ENCODE measurements at places on chromosomes 5 and 9. TPM values are rescaled to one million over a fixed set of nuclear protein-coding genes. Genes with fewer than 3 reads are reported as not detected.

The SEC61B gene
- total RNA-seq, result 121 TPM

The DOCK8 gene
- total RNA-seq, result 199 TPM

The STKLD1 gene
- total RNA-seq, result 0.88 TPM

The MARCOL gene
- not detected for total RNA-seq

The SEMA4D gene
- total RNA-seq, result 182 TPM

The OMD gene
- total RNA-seq, result not detected

The OR1J2 gene
- total RNA-seq, result not detected

DNA sequence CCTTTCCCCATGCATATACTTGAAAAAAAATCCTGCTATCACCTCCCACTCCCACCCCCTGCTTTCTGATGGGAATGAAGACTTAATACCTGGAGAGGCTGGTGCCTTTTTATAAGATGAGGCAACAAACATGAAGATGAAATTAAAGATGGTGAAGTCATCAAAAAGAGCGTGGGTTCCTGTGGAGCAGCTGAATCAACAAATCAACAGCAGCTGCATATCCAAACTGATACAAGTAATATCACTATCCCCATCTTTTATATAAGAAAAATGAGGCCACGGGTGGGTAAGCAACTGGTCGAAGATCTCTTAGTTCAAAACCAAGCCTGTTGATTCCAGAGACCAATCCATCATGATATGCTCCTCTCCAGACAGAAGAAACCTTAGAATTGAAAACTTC lies 268.5 kb downstream of the ENC1 start:
- no peak overlapping the region for H3K4me3 ChIP-seq
- no peaks in the 10 kb centered on the region for H3K4me1 ChIP-seq
- no peak for DNase-seq

GRCh38 chr9:77765781-77766259 lies 117.7 kb upstream of the GNA14 start:
- H3K36me3 ChIP-seq, result peaks cover 1% of the 10 kb centered on the region
- no peak for DNase-seq
- H3K27me3 ChIP-seq, result no peaks in the 10 kb centered on the region
- H3K27ac ChIP-seq, result no peak overlapping the region
- no peak overlapping the region for H3K4me3 ChIP-seq

DNA sequence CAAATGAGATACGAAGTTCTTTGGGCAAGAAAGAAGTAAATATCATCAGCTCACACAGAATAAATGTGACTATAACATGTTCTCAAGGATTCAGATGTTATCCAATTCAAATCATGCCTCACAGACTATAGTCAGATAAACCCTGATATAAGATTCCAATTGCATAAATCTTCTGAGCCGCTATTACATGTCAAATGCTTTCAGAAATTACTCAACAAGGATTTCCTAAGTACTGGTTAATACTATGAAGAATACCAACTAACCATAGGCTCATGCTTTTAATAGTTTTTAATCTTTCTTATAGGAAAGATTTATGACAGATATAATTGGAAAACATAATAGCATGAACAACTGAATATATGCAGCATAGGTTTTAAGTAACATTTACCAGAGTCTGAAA lies 73.6 kb downstream of the BAAT start:
- H3K4me1 ChIP-seq, result no peaks in the 10 kb centered on the region
- DNase-seq, result no peak
- H3K36me3 ChIP-seq, result no peaks in the 10 kb centered on the region
- peaks cover 13% of the 10 kb centered on the region for H3K27me3 ChIP-seq
- H3K27ac ChIP-seq, result no peak overlapping the region

GRCh38 chr9:114588210-114588609 lies 641 bp downstream of the ATP6V1G1 start:
- H3K36me3 ChIP-seq, result peaks cover 13% of the 10 kb centered on the region
- H3K27me3 ChIP-seq, result no peaks in the 10 kb centered on the region
- H3K4me3 ChIP-seq, result peak overlapping the region; percentile 91
- DNase-seq, result no peak
- peak overlapping the region; percentile 100 for H3K27ac ChIP-seq

DNA sequence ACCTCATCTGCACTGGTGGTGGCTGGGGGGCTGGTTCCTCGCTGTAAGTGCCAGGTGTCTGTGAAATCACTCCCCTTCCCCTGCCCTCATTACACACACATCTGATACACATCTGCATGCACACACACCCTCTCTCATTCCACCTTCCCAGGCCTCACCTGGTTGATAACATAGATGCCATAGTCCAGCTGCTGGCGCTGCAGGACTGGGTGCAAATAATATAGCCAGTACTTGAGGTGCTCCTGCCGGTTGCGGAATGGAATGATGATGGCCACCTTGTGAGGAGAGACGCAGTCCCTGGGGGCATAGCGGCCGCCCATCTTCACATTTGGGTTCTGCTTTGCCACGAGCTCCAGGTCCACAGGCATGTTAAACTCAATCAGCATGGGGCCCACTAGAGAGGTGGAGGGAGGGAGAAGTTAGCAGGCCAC lies 32.1 kb downstream of the B4GALT1 start:
- no peak overlapping the region for H3K4me3 ChIP-seq
- H3K27ac ChIP-seq, result no peak overlapping the region
- H3K4me1 ChIP-seq, result peaks cover 72% of the 10 kb centered on the region
- DNase-seq, result no peak
- H3K27me3 ChIP-seq, result no peaks in the 10 kb centered on the region

DNA sequence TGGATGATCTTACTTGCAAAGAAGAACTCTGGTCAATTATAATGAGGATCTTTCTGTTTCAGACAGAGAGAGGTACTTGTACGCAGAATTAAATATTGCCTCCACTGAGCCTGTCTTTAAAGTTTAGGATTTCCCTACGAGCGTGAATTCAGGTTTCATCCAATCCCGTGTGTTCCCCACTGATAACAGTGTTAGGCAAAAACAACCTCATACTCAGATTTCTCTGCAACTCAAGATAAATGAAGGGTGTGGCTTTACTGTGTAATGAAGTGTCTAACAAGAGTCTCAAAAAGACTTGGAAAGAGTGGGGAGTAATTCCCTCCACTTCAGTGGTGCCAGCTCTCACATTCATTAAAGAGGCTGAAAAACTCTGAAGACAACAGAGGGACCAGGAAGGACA lies 53.2 kb upstream of the ACO1 start:
- peaks cover 5% of the 10 kb centered on the region for H3K27me3 ChIP-seq
- DNase-seq, result no peak
- H3K4me1 ChIP-seq, result no peaks in the 10 kb centered on the region
- no peak overlapping the region for H3K27ac ChIP-seq
- H3K36me3 ChIP-seq, result no peaks in the 10 kb centered on the region

GRCh38 chr9:70910598-70910997 lies 210.8 kb downstream of the TRPM3 start:
- no peak for DNase-seq
- no peak overlapping the region for H3K27ac ChIP-seq
- no peaks in the 10 kb centered on the region for H3K36me3 ChIP-seq
- no peaks in the 10 kb centered on the region for H3K4me1 ChIP-seq
- H3K27me3 ChIP-seq, result no peaks in the 10 kb centered on the region
- H3K4me3 ChIP-seq, result no peak overlapping the region

GRCh38 chr9:92752812-92753404 lies 11.7 kb downstream of the BICD2 start:
- H3K36me3 ChIP-seq, result peaks cover 3% of the 10 kb centered on the region
- H3K4me1 ChIP-seq, result peaks cover 56% of the 10 kb centered on the region
- H3K4me3 ChIP-seq, result no peak overlapping the region
- DNase-seq, result no peak
- no peaks in the 10 kb centered on the region for H3K27me3 ChIP-seq

- no peak overlapping the region for H3K27ac ChIP-seq
- no peak overlapping the region for H3K4me3 ChIP-seq
- peaks cover 24% of the 10 kb centered on the region for H3K36me3 ChIP-seq
- no peaks in the 10 kb centered on the region for H3K4me1 ChIP-seq
These were observed 58.3 kb downstream of the JAK2 start for GRCh38 chr9:5043381-5043780.

- H3K4me1 ChIP-seq, result peaks cover 4% of the 10 kb centered on the region
- no peak overlapping the region for H3K4me3 ChIP-seq
- DNase-seq, result no peak
- peaks cover 13% of the 10 kb centered on the region for H3K36me3 ChIP-seq
- H3K27ac ChIP-seq, result no peak overlapping the region
These were observed 40.4 kb downstream of the CCL28 start for GRCh38 chr5:43371821-43372220.

DNA sequence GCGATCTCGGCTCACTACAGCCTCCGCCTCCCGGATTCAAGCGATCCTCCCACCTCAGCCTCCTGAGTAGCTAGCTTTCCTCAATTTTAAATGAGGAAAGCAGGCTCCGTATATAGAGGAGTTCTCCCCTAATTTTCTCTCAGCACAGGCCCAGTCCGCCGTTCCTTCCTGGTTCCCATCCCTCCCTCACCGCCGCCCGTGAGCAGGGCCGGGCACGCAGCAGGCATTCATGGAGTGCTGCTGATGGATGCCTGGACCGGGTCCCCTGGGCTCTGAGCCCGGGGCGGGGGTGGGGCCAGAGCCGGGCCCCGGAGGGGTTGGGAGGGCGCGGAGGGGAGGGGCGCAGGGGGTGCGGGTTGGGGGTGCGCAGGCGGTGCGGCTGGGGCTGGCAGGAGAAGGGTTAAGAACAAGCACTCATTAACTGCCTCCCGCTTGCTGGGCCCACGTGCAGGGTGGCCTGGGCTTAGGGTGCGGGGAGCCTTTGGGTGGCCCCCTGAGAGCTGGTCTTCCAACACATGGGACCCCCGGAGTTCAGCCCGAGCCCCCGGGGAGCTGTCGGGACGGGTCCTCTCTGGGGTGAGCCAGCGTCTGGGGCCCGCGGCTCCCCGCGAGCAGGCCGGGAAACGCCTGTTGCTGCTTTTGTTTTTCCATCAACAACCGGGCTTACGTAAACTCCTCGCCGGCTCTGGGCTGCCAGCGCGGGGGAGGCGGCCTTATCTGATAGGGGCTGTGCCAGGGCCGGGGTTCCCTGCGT lies 33.7 kb downstream of the LHX2 start:
- no peaks in the 10 kb centered on the region for H3K36me3 ChIP-seq
- no peak for DNase-seq
- no peak overlapping the region for H3K27ac ChIP-seq
- peaks cover 10% of the 10 kb centered on the region for H3K4me1 ChIP-seq
- peaks cover 74% of the 10 kb centered on the region for H3K27me3 ChIP-seq

DNA sequence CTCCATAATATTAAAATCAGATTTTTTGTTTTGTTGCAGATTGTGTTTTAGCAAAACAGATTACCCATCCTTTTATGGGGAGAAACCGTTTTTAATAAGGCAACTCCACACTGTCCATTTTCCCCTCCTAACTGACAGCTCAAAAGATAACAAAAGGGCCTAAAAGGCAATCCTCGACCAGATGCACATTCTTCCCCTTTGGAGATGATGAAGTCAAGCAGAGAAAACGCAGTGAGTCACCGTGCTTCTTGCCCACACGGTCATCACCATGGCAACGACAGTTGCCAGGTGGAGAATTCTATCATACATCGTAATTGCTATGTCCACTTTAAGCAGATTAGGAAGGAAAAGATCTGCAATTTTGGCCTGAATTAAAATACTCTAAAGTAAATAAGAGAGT lies 96.4 kb downstream of the DIRAS2 start:
- no peak overlapping the region for H3K4me3 ChIP-seq
- no peaks in the 10 kb centered on the region for H3K27me3 ChIP-seq
- H3K27ac ChIP-seq, result no peak overlapping the region
- no peaks in the 10 kb centered on the region for H3K4me1 ChIP-seq

DNA sequence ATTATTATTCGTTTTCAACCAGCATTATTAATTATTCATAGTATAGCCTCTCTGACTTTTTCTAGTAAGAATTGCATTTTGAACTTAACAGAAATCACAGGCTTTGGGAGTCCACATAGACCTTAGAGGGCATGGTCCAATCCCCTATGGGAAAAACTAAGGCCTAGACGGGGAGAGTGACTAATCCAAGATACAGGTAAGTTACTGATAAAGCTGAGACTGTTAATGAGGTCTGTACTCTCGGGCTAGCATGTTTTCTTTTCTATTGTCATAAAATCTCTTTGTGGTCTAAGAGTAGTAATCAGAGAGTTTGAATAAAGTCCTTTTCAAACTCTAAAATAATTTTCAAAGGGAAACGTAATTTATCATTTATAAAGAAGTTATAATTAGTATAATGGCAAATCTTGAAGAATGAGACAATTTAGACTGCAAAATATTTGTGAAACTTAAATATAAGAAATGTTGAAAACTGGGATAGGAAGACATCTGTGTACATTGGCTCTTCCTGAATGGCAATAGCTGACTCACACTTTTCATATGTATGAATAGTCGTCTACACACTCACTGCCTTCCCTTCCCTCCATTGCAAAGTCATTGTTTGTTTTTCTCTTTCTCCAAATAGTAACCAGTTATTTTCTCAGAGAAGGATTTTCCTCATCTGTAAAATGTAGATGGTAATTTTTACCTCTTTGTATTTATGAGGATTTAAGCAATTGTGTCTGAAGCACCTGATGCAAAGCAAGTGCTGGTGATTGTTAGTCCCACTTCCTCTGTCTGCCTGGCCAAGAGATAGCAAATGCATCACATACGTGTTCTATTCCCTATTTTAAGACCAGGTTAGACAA lies 207.9 kb upstream of the CD180 start:
- H3K4me1 ChIP-seq, result no peaks in the 10 kb centered on the region
- no peak overlapping the region for H3K27ac ChIP-seq
- no peak for DNase-seq
- H3K27me3 ChIP-seq, result no peaks in the 10 kb centered on the region
- no peaks in the 10 kb centered on the region for H3K36me3 ChIP-seq

- H3K27me3 ChIP-seq, result no peaks in the 10 kb centered on the region
- no peak for DNase-seq
- H3K36me3 ChIP-seq, result peaks cover 2% of the 10 kb centered on the region
- no peaks in the 10 kb centered on the region for H3K4me1 ChIP-seq
- H3K27ac ChIP-seq, result no peak overlapping the region
These were observed 42.9 kb downstream of the STARD4 start for GRCh38 chr5:111469293-111469896.

DNA sequence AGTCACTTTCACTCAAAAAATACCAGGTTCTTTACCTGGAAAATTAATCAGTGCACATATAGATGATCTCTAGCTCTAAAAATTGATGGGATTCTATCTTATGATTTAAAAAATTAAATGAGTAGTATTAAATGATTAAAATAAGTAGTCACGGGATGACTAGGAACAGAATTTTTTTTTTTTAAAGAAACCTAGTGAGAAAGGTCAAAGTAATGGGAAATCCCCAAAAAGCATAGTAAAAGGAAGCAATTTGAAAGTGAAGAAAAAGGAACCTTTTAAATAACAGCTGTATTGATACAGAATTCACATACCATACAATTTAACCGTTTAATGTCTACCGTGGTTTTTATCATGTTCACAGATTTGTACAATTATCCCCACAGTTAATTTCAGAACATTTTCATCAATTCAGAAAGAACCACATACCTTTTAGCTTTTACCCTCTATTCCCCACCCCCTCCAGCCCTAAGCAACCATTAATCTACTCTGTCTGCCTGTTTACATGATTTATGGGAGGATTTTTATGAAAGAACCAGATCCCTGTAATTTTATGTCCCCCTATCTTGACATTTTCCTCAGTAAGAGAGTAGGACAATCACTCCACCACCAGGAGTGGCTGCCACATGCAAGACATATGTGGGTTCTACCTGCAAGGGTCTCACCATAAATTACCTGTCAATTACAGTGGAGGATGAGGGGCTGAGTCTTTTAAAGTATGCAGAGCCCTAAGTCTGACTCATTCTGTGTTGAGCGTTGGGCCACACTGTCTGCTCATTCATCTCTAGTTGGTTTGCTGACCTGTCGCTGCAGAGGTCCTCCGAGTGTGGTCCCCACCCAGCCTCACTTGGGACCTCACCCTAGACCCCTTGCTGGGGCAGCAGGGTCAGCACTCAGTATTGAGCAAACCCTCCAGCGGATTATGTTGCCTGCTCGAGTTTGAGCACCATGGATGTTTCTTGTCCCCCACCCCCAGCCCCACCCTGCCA lies 16.0 kb downstream of the ANKRD33B start:
- H3K4me1 ChIP-seq, result peaks cover 60% of the 10 kb centered on the region
- H3K27me3 ChIP-seq, result peaks cover 15% of the 10 kb centered on the region
- no peak for DNase-seq
- H3K4me3 ChIP-seq, result peak overlapping the region; percentile 82
